Stimulated activated CD4-positive, alpha-beta T cell treated with anti-CD3 and anti-CD28 coated beads, Interleukin-1b, Interleukin-23, amount 100 ng/mL, for 24 hours (primary cell): ENCODE measurements at places on chromosomes 13 and 19.
A peak's percentile ranks its signal among the peaks of the same experiment; 100 is the strongest.

DNA sequence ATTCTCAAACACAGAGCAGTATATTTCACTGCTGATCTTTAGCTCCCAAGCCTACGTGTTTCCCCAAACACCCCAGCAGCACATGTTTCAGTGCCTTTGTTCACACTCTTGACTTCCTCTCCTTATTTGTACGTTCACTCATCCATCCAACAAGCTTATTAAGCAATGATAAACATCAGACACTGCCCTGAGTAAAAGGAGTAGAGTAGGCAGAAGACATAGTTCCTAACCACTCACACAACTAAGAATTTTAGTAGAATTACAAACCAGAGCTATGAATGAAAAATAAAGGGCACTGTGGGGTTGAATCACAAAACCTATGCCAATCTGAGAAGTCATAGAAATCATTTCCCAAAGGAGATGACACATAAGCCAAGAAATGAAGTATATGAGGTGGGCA, 213.5 kb downstream of the DIAPH3 start:
- DNase-seq = no peak

GRCh38 chr19:35977446-35978222, 17.4 kb upstream of the SDHAF1 start:
- no peak for DNase-seq

- DNase-seq = no peak
Observed at GRCh38 chr19:18273561-18274218, 562 bp downstream of the IQCN start.

DNA sequence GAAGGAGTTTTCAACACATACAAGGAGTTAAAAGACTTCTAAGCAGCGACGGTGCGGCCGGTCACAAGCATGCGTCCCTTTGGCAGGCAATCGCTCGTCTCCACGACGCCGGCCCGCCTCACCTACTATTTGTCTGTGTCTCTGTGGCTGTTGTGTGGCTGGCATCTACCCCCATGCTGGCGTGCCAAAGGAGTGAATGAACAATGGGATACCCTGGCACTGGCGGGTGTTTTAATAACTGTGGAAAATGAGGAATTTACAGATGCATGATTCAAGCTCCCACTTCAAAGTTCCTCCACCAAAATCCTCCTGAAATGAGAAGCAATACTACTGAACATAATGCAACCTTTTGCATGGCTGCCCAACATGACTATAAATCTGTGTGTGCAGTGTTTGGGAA, 176.6 kb downstream of the KLF5 start:
- no peak for DNase-seq

GRCh38 chr13:39197647-39198007, 159.4 kb downstream of the NHLRC3 start:
- no peak for DNase-seq

GRCh38 chr13:73303851-73304250, 245.0 kb downstream of the KLF5 start:
- DNase-seq = peak; percentile 28

- no peak for DNase-seq
Observed at GRCh38 chr19:37564624-37565369, 29.8 kb downstream of the ZNF571 start.

DNA sequence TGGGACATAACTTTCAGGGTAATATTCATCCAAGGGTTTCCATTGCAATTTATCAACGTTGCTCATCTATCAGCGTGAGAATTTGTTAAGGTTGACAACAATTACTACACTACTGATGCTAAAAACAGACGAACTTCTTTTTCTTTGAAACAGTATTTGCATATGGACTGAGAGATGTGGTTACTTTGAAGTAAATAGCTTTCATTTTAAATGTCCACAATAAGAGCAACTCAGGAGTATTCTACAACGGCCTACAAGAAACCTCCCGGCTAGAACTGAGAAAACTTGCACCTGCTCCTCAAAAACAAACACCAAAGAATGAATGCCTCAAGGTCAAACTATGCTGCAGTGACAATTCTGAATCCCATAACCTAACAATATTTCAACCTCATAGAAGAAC, 238.4 kb downstream of the IRS2 start:
- DNase-seq = no peak

GRCh38 chr13:40874138-40874779, 84.8 kb downstream of the SLC25A15 start:
- DNase-seq = no peak

DNA sequence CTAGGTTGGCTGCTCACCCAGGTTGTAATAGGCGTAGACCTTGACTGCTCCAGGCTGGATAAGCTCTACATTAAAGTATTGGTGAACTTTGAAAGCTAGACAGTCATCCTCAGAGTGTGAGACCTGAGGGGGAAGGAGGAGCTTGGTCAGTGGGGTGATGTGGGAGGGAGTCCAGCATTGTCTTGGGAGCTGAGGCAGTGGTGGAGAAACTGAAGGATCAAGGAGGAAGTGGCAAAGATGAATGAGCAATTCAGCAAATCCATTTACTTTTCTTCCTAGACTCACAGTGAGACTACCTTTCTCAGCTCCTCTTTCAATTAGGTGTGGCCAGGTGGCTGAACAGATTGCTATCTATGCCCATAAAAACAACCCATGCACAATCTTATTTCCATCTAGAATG, 10.2 kb upstream of the TNFSF14 start:
- DNase-seq = no peak

DNA sequence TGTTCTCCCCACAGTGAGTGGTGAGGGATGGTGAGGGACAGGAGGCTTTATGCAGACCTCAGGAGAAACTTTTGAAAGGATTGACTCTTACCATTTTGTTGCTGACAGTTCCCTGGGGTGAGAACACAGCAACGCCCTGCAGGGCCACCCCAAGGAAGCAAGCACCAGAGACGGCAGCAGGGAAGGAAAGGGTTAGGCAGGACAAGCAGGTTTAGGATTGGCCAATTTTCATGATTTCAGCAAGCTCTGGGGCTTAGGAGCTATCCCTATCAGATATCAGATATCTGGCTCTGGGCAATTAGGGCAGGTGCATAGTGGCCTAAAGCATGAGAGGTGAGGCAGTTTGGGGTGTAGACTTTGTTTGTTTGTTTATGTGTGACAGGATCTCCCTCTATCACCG, 87.0 kb upstream of the LSM14A start:
- DNase-seq = no peak
